ENCODE measurements at places on chromosomes 2 and 18.

- no peak for DNase-seq
These were observed 53.2 kb downstream of the VWA3B start for GRCh38 chr2:98140210-98140609.

GRCh38 chr18:34659579-34660517 is 50.2 kb upstream of the DTNA start:
- no peak for DNase-seq

GRCh38 chr18:6734726-6735430 is 5.4 kb downstream of the ARHGAP28 start:
- no peak for DNase-seq

GRCh38 chr18:79685971-79686370 is 6.4 kb downstream of the CTDP1 start:
- no peak for DNase-seq

GRCh38 chr2:43480874-43481273 is 115.0 kb downstream of the THADA start:
- no peak for DNase-seq

DNA sequence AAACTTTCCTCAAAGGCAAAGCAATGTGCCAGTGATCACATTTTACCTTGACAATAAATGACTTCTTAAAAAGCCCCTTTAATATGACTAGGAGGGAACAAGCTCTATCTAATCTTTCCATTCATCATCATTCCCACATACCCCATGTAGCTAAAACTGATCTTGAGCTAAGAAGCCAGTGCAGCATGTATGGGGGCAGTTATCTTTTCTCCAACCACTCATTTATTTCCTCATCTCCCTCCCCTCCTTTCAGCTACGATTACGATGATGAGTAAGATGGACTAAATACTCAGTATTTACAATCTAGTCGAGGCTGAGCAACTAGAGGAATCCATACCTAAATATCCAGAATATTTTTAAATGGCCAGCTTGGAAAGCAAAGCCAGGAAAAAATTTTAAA is 35.5 kb downstream of the PNO1 start:
- DNase-seq: no peak

DNA sequence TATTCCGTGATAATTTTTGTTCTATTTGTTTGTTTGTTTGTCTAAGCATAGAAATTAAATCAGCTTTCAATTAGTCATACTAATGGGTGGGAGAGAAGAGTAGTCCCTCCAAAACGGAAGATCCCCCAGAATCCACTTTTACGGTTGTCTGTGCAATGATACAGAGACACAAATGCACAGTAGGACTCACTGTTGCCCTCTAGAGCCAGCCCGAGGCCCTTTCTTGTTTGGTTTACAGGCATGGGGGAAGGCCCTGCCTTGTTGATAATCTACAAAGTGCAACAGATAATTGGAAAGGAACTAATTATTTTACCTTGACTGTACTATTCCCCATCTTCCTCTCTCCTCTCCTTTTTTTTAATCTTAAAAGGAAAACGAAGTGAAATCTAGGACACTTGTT is 121.1 kb downstream of the ACOXL start:
- peak; percentile 25 for DNase-seq

- DNase-seq: no peak
These were observed 3.4 kb downstream of the HDLBP start for GRCh38 chr2:241312082-241312481.

GRCh38 chr2:235070063-235070706 is 118.4 kb downstream of the SH3BP4 start:
- no peak for DNase-seq

Measured in anterior cingulate cortex (tissue), 58 donors.